Activated naive CD8-positive, alpha-beta T cell treated with anti-CD3 and anti-CD28 coated beads, Interleukin-2, amount 10 ng/mL, durations not matched to agents 7 days and 5 days (primary cell): ENCODE measurements at places on chromosomes 5 and 9.

GRCh38 chr5:158754018-158754514, 345.6 kb downstream of the EBF1 start:
- no peaks in the 10 kb centered on the region for H3K36me3 ChIP-seq
- no peak overlapping the region for H3K27ac ChIP-seq
- H3K4me3 ChIP-seq = no peak overlapping the region

DNA sequence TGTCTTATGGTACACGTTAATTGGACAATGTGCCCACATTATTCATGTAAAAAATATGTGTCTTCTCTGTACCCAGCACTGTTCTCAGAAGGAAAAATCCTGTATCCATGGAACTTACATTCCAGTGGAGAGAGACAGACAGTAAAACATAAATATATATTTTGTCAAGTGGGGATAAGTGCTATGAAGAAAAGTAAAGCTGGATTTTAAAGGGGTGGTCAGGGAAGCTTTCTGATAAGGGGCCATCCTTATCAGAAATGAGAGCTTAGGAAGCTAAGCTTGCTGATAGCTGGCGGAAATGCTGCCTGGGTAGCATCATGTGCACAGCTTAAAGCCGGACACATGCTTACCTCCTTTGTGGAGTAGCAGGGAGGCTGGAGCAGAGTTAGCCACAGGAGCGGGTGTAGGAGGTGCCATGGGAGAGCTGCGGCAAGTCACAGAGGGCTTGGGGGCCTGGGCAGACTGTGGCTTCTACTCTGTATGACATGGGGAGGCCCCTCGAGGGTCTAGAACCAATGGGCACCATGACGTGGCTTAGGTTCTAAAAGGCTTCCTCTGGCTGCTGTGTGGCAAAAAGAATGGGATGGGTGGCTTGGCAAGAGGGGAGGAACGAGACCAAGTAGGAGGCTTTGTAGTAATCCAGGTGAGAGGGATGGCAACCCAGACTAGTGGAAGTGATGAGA, 141.7 kb downstream of the FGF1 start:
- H3K4me3 ChIP-seq = no peak overlapping the region
- H3K27me3 ChIP-seq = peaks cover 10% of the 10 kb centered on the region
- no peak for DNase-seq
- H3K27ac ChIP-seq = no peak overlapping the region
- peaks cover 1% of the 10 kb centered on the region for H3K4me1 ChIP-seq

GRCh38 chr5:67234671-67235176, 38.1 kb upstream of the CD180 start:
- no peak for DNase-seq
- no peaks in the 10 kb centered on the region for H3K27me3 ChIP-seq
- peaks cover 4% of the 10 kb centered on the region for H3K4me1 ChIP-seq
- H3K36me3 ChIP-seq = peaks cover 7% of the 10 kb centered on the region

DNA sequence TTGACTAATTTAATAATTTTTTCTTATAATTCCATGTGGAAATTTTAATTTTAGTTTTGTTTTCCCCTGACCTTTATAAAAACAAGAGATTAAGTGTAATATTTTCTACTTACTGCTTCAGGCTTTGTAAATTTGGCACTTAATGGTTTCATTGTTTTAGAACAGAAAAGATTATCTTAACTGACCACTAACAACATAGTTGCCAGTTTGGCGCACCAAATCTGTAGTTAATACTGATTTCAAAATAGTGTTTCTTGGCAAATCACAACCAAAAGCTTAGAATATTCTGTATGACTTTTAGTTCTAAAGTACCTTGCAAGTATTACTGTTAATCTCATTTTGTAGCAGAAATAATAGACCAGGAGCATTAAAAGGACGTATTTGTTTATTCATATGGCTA, 124.3 kb downstream of the COMMD10 start:
- DNase-seq = no peak
- no peak overlapping the region for H3K4me3 ChIP-seq
- H3K4me1 ChIP-seq = no peaks in the 10 kb centered on the region
- no peaks in the 10 kb centered on the region for H3K27me3 ChIP-seq
- peaks cover 3% of the 10 kb centered on the region for H3K36me3 ChIP-seq

- H3K4me1 ChIP-seq = peaks cover 1% of the 10 kb centered on the region
- no peak for DNase-seq
- no peak overlapping the region for H3K4me3 ChIP-seq
- no peak overlapping the region for H3K27ac ChIP-seq
Measured at GRCh38 chr9:133995012-133995896, 3.1 kb upstream of the VAV2 start.

GRCh38 chr5:179830818-179831468, 10.2 kb downstream of the SQSTM1 start:
- H3K27ac ChIP-seq = peak overlapping the region; percentile 2
- peaks cover 4% of the 10 kb centered on the region for H3K4me1 ChIP-seq

DNA sequence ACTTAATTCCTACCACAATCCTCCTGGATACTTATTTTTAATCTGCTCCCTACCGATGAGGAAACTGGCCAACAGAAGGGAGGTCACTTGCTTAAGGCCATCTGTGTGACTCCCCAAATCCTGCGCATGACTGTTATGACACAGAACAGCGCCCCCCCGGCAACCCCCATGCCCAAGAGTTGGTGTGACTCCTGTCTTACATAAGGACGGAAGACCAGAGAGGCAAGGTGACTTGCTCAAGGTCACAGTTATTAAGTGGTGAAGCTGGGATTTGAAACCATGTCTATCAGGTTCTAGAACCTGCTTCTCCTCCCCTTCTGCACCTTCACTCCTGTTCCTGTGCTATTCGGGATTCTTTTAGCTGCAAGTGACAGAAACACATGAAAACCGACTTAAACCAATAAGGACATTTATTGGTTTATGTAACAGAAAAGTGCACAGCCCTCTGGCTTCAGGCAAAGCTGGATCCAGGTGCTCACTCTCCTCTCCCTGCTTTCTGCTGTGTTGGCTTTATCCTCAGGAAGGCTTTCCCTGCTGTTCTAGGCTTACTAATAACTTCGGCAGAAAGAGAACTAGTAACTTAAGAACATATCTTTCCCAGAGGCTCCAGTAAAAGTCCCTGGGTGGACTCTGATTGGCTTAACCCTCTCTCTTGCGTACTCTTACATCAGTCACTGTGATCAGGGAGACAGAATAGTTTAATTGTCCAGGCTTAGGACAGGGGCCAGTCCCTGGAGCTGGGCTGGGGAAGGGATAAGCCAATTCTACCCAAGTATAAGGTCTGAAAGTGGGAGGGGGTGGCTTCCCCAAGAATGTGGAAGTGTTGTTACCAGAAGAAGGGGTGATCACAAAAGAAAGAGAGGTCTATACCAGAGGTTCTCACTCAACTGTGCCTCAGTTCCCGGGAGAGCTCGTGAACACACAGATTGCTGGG, 43.7 kb downstream of the FGF18 start:
- DNase-seq = no peak
- no peaks in the 10 kb centered on the region for H3K4me1 ChIP-seq
- H3K36me3 ChIP-seq = no peaks in the 10 kb centered on the region
- H3K27me3 ChIP-seq = peaks cover 10% of the 10 kb centered on the region
- H3K4me3 ChIP-seq = no peak overlapping the region

DNA sequence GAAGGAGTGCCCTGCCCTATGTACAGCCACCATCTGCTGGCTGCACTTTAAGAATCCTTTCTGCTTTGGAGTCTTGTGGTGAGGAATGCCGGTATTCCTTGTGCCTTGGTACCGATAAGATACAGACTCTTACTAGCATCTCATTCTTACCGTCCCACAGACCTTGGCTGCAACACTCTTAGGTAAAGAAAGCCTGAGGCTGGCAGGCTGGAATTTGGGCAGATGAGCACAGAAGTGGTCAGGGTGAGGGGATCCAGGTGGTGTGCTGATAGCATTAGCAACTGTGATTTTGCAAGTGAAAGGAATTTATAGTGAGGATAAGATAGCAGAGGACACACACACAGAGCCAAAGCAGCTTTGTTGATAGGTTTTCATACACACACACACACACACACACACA, 198.1 kb downstream of the ENC1 start:
- H3K27ac ChIP-seq = no peak overlapping the region
- no peak overlapping the region for H3K4me3 ChIP-seq
- no peak for DNase-seq
- no peaks in the 10 kb centered on the region for H3K4me1 ChIP-seq

GRCh38 chr5:162196351-162196750, 128.8 kb downstream of the GABRG2 start:
- DNase-seq = no peak
- no peak overlapping the region for H3K4me3 ChIP-seq
- no peaks in the 10 kb centered on the region for H3K4me1 ChIP-seq

GRCh38 chr5:52985306-52985705, 3.8 kb upstream of the ITGA2 start:
- H3K4me3 ChIP-seq = no peak overlapping the region
- peaks cover 41% of the 10 kb centered on the region for H3K27me3 ChIP-seq
- peaks cover 13% of the 10 kb centered on the region for H3K4me1 ChIP-seq
- DNase-seq = no peak

GRCh38 chr5:1182633-1183423, 18.6 kb upstream of the SLC6A19 start:
- H3K36me3 ChIP-seq = no peaks in the 10 kb centered on the region
- no peaks in the 10 kb centered on the region for H3K4me1 ChIP-seq
- no peak overlapping the region for H3K4me3 ChIP-seq
- peak; percentile 19 for DNase-seq
- no peaks in the 10 kb centered on the region for H3K27me3 ChIP-seq
- H3K27ac ChIP-seq = no peak overlapping the region

- peak overlapping the region; percentile 34 for H3K27ac ChIP-seq
- no peak for DNase-seq
- H3K36me3 ChIP-seq = peaks cover 28% of the 10 kb centered on the region
- H3K27me3 ChIP-seq = no peaks in the 10 kb centered on the region
- no peak overlapping the region for H3K4me3 ChIP-seq
Measured at GRCh38 chr5:151060742-151061141, 20.1 kb downstream of the TNIP1 start.

DNA sequence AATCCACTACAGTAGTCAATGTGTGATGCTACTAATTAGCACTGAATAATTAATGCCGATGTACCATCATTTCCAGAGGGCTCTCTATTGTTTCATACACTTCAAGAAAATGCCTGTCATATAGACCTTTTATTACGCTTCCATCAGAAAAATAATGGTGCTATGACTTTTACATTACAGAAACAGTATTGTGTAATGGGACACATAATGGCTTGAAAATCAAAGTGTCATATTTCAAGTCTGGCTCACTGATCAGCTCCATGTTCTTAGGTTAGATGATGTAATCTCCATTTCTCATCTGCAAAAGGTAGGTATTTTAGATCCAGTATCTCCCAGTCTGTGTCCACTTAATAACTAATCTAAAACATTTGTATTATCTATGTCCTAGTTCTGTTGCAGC, 990.6 kb upstream of the TYRP1 start:
- no peaks in the 10 kb centered on the region for H3K4me1 ChIP-seq
- H3K36me3 ChIP-seq = no peaks in the 10 kb centered on the region
- H3K4me3 ChIP-seq = no peak overlapping the region
- no peak overlapping the region for H3K27ac ChIP-seq
- DNase-seq = no peak
- H3K27me3 ChIP-seq = no peaks in the 10 kb centered on the region

GRCh38 chr5:150428106-150428876, 15.6 kb upstream of the CD74 start:
- H3K27ac ChIP-seq = no peak overlapping the region
- H3K4me1 ChIP-seq = peaks cover 3% of the 10 kb centered on the region
- H3K36me3 ChIP-seq = no peaks in the 10 kb centered on the region
- no peak overlapping the region for H3K4me3 ChIP-seq
- peaks cover 1% of the 10 kb centered on the region for H3K27me3 ChIP-seq
- no peak for DNase-seq

GRCh38 chr5:37831821-37832534, 7.9 kb downstream of the GDNF start:
- no peak overlapping the region for H3K4me3 ChIP-seq
- no peak for DNase-seq
- H3K4me1 ChIP-seq = peaks cover 3% of the 10 kb centered on the region

GRCh38 chr5:175471628-175472027, 6.7 kb upstream of the SFXN1 start:
- H3K27ac ChIP-seq = no peak overlapping the region
- peaks cover 19% of the 10 kb centered on the region for H3K27me3 ChIP-seq
- H3K36me3 ChIP-seq = no peaks in the 10 kb centered on the region
- no peak overlapping the region for H3K4me3 ChIP-seq

DNA sequence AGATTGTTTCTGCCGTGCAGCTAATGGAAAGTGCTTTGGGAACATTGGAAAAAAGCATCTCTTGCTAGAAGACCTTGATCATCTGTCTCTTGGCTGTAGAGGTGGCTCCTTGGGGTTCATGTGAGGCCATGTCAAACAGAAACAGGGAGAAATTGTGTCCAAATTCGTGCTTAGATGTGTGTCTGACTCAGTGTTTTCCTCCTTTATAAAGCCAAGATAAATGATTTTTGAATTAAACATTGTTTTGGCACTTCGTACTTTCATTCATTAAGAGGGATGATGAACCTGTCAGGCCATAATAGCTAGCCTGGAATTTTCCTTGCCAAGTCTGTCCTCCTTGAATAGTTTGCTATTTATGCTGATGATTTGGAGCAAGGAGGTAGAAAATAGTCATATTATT, 143.8 kb downstream of the FBXL7 start:
- H3K4me3 ChIP-seq = no peak overlapping the region
- DNase-seq = no peak
- H3K27me3 ChIP-seq = no peaks in the 10 kb centered on the region

DNA sequence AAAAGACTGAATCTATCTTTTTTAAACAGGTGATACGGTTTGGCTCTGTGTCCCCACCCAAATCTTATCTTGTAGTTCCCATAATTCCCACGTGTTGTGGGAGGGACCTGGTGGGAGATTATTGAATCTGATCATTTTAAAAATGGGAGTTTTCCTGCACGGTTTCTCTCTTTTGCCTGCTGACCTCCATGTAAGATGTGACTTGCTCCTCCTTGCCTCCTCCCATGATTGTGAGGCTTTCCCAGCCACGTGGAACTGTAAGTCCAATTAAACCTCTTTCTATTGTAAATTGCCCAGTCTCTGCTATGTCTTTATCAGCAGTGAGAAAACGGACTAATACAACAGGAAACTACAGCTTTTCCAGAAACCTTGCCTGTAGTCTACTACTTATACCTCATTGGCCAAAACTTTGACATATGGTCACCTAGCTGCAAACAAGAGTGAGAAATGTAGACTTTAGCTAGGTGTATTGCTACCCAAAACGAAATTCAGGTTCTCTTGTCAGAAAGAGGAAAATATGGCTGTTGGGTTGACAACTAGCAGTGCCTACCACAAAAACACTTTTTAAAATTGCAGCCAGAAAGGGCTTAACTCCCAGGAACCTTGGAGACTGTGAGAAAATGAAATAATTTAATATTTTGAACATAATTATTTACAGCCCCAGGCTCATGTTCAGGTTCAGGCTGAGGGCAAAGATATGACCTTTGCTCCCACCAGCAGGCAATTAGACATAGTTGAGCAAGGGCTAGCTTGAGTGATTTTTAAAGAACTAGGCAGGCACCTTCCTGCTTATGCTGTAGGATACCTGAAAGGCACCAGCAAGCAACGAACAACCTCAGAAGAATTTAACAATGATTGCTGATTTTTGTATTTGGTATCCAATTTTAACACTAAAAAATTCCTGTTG, 7.4 kb upstream of the AGGF1 start:
- no peak overlapping the region for H3K4me3 ChIP-seq
- H3K4me1 ChIP-seq = peaks cover 6% of the 10 kb centered on the region
